Stimulated activated CD8-positive, alpha-beta memory T cell treated with anti-CD3 and anti-CD28 coated beads, Interleukin-7, amount 100 ng/mL, for 1 hour (primary cell): ENCODE measurements at places on chromosomes 5 and 9.

- DNase-seq: no peak
These were observed 32.7 kb upstream of the ABCA1 start for GRCh38 chr9:104960662-104961061.

GRCh38 chr5:79202076-79202475 lies 33.9 kb upstream of the JMY start:
- DNase-seq: no peak

GRCh38 chr9:26561928-26562327 lies 330.7 kb downstream of the CAAP1 start:
- no peak for DNase-seq

GRCh38 chr5:79687889-79688288 lies 1.7 kb upstream of the CMYA5 start:
- no peak for DNase-seq

- DNase-seq: no peak
These were observed 29.3 kb upstream of the ABL1 start for GRCh38 chr9:130805510-130806326.

GRCh38 chr5:138024117-138024516 lies 8.8 kb downstream of the FAM13B start:
- DNase-seq: no peak

DNA sequence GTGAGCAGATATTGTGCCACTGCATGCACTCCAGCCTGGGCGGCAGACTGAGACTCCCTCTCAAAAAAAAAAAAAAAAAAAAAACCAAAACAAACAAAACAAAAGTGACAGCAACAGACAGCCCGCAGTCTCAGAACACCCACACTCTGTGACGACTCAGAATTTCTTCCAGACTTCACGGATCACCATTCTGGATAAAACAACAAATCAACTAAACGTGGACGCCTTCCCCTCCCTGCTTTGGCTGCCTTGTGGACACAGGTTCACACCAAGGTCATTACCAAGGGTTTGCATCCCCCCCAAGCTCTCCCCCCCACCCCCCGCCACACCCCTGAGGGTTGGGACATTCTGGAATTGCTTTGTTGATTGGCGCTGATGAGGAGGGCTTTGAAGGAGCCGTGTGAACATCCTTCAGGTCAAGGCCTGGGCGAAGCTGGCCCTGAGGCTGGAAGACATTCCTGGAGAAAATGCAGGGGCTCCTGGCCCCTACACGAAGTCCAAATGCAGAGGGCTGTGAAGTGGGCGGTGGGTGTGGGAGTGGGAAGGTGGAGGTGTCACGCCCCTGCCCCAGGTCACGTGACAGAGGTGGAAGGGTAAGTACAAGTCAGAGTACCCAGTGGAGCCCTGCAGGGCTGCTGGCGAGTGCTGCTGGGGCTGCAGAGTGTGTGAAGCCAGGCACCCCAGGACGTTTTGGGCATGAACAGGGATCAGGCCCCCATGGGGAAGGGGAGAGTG lies 10.1 kb downstream of the LCN10 start:
- DNase-seq: no peak

DNA sequence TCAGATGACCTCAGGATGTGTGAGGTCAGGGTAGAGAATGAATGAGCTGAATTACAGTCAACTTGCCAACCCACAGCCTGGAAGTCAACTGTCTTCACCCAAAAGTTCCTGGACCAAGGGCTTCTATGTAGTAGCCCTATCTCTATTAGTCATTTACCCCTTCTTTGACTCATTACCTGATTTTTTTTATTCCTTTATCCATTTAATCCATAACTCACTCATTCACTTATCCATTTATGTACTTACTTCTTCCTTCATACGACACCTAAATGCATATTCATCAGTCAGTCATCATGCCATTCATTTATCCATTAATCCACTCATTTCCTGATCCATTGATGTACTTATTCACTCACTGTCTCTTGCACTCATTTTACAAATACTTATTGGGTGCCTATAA lies 212.7 kb downstream of the PAPPA start:
- DNase-seq: no peak

GRCh38 chr9:92607088-92607487 lies 62.8 kb downstream of the IPPK start:
- no peak for DNase-seq

- no peak for DNase-seq
These were observed 10.3 kb upstream of the DOCK2 start for GRCh38 chr5:169626779-169627178.

DNA sequence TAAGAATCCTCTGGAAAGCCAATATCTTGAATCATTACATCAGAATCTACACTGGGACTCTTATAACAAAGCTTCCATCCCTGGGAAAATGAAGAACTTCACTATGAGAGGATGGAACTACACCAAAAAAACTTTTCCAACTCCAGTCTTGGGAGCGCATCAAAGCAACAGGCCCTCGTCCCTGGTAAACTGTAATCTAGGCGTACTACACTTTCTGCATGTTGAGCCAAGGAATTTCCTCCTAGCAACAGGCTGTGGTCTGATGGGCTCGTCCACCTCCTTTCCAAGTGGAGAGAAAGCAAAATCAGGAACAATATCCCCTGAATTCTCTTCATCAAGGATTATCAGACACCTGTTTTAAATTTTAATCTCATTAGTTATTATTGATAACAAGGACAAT lies 94.1 kb downstream of the NFIB start:
- DNase-seq: no peak

GRCh38 chr5:55820488-55820887 lies 30.7 kb upstream of the IL31RA start:
- no peak for DNase-seq

DNA sequence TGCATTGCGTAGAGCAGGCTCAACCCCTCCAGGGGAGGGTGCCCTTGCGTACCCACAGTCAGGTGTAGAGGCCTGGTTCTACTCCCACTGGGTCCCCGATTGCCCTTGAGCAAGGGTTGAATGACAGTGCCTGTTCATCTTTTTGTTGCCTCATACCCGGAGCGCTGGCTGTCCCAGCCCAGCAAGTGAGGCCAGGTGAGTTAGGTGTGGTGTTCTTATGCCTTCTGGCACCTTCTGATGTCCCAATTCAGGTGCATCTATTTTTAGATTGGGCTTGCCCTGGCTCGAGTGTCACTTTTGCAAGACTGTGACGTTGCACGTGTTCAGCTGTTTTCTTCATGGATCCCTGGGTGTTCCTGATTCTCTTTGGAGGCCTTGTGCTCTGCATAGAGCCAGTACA lies 257.8 kb downstream of the GOLPH3 start:
- no peak for DNase-seq

GRCh38 chr5:80594810-80595209 lies 24.7 kb upstream of the ANKRD34B start:
- no peak for DNase-seq

DNA sequence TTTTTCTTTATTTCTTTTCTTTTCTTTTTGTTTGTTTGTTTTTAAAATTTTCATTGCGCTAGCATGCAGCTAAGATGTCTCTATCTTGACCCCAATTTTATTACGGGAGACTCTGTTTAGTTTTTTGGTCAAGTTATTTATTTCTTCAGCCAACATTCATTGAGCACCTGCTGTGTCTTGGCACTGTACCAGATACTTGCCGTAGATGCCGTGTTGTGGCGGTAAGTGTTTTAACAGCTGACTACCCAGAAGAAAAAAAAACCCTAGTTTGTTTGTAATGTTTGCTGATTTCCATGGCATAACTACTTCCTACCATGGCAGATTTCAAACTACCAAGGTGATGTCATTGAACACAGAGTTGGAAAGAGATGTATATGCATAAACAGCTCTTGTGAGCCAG lies 65.0 kb downstream of the UGCG start:
- no peak for DNase-seq
